ENCODE measurements at places on chromosomes 5 and 9.
A peak's percentile ranks its signal among the peaks of the same experiment; 100 is the strongest.

GRCh38 chr9:68998385-68998784, 15.5 kb downstream of the PRKACG start:
- DNase-seq: no peak

DNA sequence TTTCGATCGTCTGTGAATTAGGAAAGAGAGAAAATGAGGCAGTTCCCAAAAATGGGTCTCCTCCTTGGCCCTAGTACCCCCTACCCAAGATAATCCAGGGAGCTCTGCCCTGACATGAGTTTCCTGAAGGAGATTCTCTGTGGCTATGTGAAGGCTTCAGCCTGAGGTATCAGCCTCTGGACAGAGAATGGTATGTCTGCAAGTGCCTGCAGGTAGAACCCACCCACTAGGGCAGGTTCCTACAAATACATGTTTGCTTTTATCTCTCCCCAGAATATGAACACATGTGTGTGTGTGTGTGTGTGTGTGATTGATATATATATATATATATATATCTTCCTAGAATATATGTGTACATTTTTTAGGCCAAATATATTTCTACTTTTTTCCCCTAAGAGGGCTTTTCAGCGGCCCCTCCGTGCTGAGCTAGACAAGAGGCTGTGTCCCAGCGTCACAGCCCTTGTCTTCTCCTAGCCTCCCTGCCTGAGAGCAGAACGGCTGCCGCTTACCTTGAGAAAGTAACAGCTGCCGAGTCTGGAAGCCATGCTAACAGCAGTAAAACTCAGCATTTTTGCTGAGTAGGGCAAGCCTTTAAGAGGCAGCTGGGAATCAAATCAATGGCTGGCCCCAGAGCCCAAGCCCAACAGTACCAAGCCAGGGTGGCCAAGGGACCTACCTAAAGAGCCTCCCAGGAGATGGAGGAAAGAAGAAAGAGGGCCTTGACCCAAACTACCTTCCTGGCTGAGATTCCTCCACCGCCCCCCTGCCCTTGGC, 2.1 kb downstream of the BRINP1 start:
- no peak for DNase-seq

DNA sequence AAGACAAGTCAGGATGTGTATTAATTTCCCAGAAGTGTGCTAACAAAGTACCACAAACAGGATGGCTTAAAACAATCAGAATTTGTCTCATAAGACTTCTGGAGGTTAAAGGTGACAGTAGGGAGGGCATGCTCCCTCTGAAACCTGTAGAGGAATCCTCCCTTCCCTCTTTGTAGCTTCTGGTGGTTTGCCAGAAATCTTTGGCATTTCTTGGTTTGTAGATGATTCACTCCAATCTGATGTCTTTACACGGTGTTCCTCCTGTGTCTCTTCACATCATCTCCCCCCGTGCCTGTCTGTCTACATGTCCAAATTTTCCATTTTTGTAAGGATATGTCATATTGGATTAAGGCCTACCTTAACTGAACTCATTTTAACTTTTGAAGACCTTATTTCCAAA, 471.5 kb downstream of the ZNF608 start:
- DNase-seq: peak; percentile 95

GRCh38 chr5:86532429-86532828, 85.3 kb upstream of the COX7C start:
- DNase-seq: no peak

DNA sequence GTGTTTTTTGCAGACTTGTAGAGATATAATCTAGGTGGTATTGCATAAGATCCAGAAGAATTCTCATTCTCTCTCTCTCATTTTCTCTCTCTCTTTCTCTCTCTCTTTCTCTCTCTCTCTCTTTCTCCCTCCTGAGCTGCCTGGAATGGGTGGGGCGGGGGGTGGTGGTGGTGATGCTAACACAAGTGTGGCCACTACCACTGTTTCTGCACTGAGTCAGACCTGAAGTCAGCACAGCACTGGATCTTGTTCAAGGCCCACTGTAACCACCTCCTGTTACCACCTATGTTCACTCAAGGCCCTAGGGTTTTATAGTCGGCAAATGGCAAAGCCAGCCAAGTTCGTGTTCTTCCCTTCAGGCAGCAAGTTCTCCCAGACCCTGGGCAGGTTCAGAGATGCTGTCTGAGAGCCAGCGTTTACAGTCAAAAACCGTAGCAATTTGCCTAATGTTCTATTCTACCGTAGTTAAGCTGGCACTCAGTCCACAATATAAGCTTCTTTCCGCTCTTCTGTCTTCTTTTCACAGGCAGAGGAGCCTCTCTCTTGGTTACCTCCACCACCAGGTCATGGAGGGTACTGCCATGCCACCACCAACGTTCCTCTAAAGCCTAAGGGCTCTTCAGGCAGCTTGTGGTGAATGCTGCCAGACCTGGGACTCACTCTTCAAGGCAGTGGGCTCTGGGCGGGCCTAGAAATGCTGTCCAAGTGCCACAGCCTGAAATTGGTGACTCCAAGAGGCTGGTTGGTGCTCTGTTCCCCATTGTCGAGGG, 235.7 kb upstream of the PRR16 start:
- no peak for DNase-seq

GRCh38 chr9:89886281-89886700, 281.5 kb downstream of the GADD45G start:
- peak; percentile 31 for DNase-seq

DNA sequence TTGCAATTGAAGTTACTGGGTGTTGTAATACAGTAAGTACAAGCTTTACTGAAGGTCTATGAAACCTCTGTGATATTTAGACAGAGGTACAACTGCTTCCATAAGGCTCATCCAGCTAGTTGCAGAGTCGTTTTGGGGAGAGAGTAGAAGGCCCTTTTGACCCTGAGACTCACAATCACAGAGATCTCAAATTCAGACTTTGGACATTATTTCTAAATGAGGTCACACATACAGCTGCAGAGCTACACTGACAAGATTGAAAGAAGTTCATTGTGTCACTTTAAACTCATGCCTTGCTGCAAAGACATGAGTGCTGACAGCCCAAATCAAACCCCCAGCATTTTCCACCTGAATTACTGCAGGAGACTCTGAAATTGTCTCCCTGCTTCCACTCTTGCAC, 205.9 kb upstream of the TMEM161B start:
- DNase-seq: no peak

DNA sequence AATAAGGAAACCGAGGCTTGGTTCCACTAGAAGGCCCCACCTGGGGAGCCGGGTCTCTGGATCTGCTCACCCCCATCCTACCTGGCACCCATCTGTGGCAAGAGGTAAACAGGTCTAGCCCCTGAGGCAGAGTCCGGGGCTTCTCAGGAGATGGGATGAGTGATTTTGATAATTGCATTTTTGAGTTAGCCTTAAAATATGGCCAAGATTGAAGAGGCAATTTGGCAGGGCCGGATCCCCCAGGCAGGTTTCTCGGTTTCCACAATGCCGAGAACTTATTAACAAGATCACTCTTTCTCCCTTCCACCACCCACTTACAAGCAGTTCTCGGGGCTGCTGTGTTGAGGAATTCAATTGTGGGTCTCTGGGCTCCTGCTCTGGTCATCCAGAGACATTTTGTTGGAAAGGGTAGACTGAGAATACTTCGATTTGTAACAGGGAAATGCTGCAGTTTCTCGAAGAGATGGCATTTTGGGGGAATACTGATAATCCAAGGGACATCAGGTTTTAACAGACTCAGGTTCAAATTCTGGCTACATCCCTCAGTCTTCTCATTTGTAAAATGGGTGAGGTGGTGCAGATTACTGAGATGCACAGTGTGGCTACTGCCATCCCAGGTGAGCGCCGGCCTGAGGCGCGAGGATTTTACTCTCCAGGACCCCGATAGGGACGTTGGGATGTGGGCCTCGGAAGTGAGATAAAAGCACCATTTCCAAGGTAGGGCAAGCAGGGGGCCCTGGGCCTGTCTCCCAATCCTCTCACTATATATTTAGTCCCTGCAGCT, 194.2 kb downstream of the CDK5RAP2 start:
- DNase-seq: no peak

- DNase-seq: no peak
Observed at GRCh38 chr9:119577881-119578280, 208.6 kb upstream of the BRINP1 start.

GRCh38 chr9:21316860-21317259, 11.7 kb upstream of the IFNA5 start:
- DNase-seq: no peak

DNA sequence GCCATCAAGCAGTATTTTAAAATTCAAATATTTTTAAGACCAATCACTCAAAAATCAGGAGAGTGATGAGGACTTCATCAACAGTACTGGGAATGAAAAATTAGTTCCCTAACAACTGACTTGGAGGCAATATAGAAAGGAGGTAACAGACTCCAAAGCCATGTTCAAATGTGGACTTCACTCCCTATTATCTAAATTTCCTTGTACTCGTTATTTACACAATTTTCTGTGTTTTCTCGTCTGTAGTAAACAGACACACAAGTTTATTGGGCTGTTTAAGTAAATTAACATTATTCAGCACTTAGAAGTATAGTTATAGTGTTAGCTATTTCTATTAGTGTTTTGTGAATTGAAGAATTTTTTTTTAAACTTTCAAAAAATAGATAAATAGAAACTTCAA, 159.5 kb upstream of the FTMT start:
- DNase-seq: no peak

GRCh38 chr9:133457748-133458147, 2.0 kb upstream of the CACFD1 start:
- DNase-seq: no peak

DNA sequence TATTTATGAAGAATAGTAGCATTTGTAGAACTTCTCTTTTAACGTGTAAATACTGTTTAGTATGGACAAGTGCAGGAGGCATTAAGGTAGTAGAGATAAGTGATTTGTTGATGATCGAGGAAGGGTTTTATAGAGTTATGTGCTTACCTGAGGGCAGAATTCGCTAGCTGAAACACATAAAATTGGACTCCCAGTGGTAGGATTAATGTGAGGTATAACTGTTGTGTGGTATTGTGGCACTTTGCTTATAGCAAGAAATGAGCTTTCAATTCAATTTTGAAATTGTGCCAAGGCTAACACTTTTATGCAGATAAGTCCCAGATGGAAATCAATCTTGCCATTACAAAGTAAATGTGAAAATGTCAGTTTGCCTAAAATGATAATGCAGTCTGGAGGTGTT, 1.2 kb downstream of the AP3S1 start:
- no peak for DNase-seq

DNA sequence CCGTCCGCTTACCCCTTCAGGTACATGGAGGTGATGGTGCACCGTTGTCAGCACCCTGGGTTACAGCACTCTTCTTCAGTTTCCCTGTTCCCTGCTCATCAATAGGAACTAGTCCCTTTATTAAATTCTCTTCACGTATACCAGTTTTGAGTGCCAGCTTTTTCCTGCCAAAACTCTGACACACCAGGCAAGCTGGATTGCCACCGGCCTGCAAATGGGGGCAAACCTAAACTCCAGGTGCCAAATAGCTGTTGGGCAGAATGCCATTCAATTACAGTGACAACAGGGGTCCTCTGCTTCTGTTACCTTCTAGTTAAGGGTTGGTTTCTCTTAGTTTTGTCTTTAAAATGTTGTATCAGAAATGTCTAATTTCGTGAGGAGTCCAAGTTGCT, 400.4 kb downstream of the OSTF1 start:
- DNase-seq: no peak

GRCh38 chr9:114410910-114411309, 23.1 kb upstream of the AKNA start:
- no peak for DNase-seq

DNA sequence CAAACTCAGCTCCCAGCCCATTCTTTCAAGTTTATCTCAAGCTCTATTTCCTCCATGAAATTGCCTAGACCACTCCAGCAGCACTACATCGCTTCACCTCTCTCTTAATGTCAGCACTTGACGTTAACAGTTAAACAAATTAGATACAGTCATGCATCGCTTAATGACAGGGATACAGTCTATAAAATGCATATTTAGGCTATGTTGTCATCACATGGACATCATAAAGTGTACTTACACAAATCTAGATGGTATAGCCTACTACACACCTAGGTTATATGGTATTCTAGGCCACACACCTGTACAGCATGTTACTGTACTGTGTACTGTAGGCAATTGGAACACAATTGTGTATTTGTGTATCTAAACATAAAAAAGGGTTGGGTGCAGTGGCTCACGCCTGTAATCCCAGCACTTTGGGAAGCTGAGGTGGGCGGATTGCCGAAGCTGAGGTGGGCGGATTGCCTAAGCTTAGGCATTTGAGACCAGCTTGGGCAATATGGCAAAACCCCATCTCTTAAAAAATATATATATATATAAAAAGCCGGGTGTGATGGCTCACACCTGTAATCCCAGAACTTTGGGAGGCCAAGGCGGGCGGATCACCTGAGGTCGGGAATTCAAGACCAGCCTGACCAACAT, 13.4 kb upstream of the PCSK5 start:
- no peak for DNase-seq

DNA sequence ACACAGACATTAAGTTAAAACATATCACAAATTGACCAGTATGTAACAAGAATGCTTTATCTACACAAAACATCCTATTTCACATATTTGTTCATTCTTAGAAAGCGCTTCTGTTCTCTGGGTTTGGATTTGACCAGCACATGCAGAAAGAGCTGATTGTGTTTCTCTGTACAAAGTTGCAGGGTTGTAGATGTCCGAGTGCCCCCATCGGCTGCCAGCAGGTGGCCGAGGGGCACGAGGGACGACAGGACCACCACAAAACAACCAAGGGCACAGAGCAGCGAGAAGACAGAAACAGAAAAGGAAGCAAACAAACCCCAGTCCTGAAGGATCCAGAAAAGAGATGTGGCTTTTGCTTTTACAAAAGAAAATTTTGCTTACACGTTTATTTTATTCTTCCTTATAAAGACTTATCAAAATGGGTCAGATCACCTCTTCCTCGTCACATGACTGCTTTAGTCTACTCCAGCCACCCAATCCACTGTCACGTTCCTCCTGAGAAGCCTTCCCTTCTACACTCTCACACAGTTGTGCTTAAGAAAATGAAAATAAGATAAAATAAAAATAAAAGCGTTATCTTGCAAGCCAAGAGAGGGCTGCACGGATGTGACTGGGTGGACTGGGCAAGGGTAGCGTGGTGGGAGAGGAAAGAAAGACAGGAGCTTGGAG, 9.5 kb downstream of the OTP start:
- DNase-seq: no peak

GRCh38 chr9:120778758-120779157, 14.5 kb downstream of the FBXW2 start:
- DNase-seq: no peak

GRCh38 chr9:81461196-81461595, 228.2 kb downstream of the TLE1 start:
- DNase-seq: no peak

DNA sequence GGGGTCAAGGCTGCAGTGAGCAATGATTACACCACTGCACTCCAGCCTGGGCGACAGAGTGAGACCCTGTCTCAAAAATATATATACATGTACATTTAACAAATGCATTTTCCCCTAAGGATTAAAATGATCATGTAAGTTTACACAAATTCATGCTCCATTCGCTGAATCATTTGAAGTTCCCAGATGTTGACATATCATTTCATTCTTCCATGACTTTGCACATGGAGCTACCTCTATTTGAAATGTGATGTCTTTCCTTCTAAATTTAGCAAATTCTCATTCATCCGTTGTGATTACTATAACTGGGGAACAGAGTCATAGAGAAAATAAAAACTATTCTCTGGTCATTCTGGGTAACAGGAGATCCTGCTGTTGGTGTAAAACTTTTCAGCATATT, 10.6 kb downstream of the PTGER4 start:
- no peak for DNase-seq

GRCh38 chr5:32692036-32692746, 18.9 kb upstream of the NPR3 start:
- DNase-seq: peak; percentile 94
